Stimulated activated CD4-positive, alpha-beta T cell treated with anti-CD3 and anti-CD28 coated beads, Interleukin-1b, Interleukin-23, amount 100 ng/mL, for 1 hour (primary cell): ENCODE measurements at places on chromosomes 2 and 18.

GRCh38 chr2:104487366-104487765 is 366.5 kb upstream of the POU3F3 start:
- DNase-seq, result no peak

DNA sequence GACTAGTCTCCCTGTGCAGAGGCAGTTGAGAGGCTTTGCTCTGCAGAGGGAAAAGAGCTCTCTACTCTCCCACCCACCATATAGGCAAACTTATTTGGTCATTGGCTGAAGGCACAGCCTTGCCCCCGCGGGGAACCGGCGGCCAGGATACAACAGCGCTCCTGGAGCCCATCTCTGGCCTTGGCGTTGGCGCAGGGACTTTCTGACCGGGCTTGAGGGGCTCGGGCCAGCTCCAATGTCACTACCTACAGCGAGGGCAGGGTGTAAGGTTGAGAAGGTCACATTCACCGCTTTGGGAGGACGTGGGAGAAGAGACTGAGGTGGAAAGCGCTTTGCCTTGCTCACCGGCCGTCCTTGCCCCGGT is 2.2 kb downstream of the ONECUT2 start:
- DNase-seq, result no peak

- DNase-seq, result no peak
Measured at GRCh38 chr2:8677646-8678592, 3.9 kb upstream of the ID2 start.

GRCh38 chr18:23684515-23685197 is 4.6 kb upstream of the LAMA3 start:
- no peak for DNase-seq

- no peak for DNase-seq
Measured at GRCh38 chr2:71540818-71541217, 87.5 kb downstream of the DYSF start.

GRCh38 chr2:122831649-122832048 is 1076.2 kb downstream of the TSN start:
- no peak for DNase-seq

DNA sequence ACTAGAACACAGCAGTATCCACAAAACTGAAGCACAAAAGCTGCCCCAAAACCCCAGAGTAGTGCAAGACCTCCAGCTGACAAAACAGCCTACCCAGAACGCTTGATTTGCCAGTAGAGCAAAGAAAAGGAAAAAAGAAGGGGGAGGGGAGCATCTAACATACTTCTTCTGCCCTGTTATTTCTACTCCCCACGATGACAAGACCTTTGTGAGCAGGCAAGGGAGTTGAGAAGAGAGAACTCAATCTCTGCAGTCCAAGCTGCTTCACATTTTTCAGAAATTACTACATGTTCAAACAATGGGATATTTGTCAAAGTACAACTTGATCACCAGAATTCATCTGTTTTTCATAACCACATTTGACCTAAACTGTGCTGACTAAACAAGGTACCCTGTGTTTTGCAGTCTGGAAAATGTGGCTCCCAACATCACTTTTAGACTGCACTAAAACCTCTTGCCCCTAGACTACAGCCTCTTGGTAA is 286.7 kb downstream of the EXOC6B start:
- DNase-seq, result no peak

- no peak for DNase-seq
Measured at GRCh38 chr2:174663550-174663949, 65.9 kb upstream of the WIPF1 start.

GRCh38 chr2:101921319-101921952 is 70.3 kb upstream of the IL1R2 start:
- no peak for DNase-seq

GRCh38 chr18:49560624-49561288 is 1.1 kb upstream of the LIPG start:
- DNase-seq, result no peak

DNA sequence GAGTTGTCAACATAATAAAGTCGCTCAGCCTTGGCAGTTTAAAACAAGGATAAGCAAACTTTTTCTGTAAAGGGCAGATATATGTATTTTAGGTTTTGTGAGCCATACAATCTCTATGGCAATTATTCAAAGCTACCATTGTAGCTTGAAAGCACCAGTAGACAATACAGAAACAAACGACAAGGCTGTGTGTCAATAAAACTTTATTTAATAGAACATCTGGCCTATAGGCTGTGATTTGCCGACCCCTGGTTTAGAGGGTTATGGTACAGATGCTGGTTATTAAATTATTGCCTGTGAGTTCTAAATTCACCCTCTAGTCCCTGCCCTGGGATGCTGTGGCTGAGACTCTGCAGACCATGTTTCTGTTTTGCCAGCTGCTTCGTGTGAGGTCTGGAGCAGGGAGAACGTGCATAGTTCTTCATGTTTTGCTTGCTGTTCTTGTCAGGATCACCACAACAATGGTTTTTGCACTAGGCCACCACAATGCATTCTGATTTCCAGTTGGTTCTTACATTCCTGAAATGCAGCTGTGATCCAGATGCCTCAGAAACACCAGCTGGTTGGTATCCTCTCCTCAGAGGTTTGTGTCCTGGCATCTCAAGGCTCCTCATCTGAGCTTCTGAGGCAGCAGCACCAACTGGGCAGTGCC is 46.6 kb downstream of the ICOS start:
- DNase-seq, result no peak

DNA sequence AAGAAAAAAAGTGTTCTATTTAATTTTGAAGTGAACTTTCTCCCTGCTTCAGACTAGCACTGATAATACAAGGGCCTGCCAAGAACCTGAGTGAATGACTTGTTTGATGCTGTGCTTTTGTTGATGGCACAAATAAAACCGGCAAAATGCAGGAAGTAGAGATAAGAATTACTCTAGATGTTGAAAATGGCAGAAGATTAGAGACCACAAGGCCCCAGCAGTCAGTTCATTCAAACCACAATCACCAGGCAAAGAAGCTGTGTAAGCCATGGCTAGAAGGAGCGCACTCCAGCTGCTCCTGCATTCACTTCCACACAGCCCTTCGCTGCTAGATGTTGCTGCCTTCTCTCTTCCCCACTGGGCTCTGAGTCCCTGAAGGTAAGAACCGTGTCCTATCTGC is 297.1 kb downstream of the AGPS start:
- no peak for DNase-seq

GRCh38 chr18:63342206-63342605 is 22.6 kb upstream of the BCL2 start:
- no peak for DNase-seq

DNA sequence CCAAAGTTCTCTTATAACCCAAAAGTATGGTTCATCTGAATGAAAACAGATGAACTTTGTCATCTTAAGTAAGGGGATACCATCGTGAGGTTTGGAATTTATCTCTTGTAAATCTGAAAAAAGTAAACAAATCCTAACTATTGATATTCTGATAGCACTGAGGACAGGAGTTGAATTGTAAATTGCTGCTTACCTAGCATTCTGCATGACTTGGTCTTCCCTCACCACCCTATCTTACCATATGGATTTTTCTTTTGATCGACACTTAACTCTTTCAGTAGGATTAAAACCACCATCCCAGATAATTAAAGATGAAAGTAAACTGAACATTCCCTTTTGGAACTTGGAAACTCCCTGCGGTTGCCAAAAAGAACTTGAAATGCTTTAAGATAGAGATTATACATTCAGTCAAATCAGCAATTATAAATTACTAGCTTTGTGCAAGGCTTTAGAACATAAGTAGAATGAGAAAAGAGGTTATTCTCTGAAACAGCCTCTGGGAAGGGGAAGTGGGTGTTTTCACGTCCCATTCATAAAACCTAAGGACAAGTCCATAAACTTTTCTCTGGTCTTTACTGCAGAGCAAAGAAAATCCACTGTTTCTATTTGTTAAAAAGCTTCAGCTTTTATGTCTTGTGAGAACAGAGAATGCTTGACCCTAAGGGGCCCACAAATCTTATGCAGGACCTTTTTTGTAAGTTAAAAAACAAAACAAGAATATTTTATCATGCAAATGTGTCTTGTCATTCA is 49.7 kb upstream of the ZNF397 start:
- DNase-seq, result no peak

GRCh38 chr2:230071421-230071820 is 2.7 kb upstream of the SLC16A14 start:
- no peak for DNase-seq

DNA sequence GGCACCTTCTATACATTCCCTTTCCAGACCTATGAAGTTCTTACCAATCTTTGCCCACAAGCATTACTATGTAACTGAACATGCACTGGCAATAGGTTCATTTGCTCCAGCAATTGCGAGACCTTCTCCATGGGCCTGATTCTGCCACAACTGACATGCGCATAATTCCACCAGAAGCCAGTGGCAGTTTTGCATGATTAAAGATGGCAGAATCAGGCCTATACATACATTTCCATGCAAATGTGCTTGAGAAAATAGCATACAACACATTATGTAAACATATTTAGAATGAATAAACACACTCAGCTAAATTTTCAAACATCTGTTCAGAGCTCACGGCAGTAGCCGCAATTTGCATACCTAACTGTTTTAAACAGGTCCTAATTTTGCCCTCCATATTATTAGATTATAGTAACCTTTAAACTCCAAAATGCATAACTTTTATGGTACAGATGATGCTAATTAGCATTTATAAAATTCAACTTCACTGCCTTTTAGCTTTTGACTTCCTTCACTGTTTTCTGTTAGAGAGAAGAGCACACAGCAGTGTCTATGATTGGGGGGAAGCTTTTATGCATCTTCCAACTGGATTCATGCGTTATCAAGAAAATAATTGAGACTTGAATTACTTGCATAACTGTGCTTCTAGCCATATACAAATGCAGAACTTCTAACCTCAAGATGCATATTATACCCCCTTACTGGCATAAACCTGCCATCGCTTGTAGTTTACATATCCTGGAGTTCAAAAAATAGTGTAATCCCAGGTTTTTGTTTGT is 155.3 kb upstream of the CDH19 start:
- no peak for DNase-seq

DNA sequence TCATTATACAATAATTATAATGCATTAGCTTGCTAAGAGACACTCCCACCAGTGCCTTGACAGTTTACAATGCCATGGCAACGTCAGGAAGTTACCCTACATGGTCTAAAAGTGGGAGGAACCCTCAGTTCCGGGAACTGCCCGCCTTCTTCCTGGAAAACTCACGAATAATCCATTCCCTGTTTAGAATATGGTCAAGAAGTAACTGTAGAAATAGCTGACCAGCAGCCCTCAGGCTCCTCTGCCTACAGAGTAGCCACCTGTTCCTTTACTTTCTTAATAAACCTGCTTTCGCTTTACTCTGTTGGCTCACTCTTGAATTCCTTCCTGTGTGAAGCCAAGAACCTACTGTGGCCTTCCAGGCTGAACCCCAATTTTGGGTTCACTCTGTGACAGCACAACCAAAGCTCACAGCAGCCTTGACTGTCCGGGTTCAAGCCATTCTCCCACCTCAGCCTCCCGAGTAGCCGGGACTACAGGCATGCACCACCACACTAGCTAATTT is 20.0 kb upstream of the PTPN2 start:
- no peak for DNase-seq

DNA sequence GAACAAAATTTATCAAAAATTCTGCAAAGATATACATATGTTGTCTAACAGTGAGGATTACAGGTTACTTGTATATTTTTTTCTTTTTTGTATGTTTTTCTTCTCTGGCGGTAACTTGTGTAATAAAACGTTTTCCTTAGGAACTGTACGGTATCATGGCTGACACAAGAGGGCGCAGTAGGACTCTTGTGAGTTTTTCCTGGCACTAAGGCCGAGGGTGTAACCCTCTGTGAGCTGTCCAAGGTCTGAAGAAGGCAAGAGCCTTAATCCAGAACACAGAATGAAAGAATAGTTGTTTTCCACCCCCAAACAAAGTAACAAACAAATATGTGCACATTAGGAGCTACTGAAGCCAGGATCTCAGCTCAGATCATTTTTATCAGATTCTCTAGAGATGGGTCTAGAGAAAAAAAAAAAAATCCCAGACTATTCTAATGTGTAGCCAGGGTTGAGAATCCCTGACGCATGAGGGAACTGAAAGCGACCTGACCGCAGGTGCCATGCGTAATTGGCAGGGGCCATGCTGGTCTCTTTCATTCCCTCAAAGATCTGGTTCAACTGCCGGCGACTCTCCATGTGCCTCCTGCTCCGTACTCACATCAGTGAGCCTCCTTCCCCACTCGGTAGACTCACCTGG is 27.0 kb downstream of the TMEM200C start:
- no peak for DNase-seq
